Muscle of back (tissue), 13 donors: ENCODE measurements at places on chromosomes 7 and 10. TPM values are rescaled to one million over a fixed set of nuclear protein-coding genes. Genes with fewer than 3 reads are reported as not detected.

DNA sequence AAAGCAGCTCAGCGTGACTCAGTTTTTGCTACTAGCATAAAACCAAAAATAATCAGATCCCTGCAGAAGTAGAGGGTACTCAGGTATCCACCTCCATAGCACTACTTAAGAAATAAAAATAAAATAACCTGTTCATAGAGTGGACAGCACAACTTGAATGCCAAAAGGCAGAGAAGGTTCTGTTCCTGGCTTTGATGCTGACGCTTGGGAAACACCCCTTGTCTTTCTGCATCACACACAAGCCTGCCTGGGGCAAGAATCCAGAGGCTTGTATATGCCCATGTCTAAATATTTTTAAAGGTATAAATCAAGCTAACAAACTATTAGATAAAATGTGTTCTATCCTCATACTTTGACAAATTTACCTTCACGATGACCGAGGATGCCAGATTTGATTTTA lies 207.3 kb downstream of the KIAA1217 start:
- DNase-seq = no peak

DNA sequence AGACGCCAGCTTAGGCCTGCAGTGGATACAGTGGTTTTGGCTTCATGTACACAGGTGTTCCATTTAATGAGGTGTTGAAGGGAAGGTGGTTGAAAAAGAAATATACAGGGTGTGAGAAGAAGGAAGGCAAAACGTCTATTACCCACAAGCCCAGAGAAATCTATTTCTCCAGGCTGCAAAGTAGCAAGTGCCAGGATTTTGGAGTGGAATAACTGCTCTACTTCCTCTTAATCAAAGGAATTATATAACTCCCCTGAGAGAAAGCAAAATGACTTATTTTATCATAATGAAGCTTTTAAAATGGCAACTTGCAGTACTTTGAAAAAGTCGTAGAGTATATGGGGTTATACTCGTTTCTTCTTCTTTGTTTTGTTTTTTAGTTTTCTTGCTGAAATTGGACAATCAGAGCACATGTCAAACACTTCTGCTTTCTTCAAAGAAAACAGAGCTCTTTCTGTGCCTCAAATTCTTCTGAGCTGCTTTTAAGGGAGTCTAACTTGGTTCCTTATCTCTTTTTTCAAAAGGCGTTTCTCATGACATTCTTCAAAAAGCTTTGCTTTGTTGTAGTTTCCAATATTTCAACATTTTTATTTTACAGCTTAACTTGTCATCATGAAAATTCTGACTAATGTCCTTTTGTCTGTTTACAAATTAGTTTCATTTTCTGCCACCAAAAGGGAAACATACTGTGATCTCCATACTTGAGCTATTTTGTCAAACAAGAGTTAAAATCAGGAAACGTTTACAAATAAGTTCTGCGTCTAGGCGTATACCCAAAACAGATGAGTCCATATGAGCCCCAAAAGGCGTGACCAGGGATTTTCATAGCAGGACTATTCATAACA lies 289.7 kb downstream of the FRMD4A start:
- DNase-seq = peak; percentile 76

DNA sequence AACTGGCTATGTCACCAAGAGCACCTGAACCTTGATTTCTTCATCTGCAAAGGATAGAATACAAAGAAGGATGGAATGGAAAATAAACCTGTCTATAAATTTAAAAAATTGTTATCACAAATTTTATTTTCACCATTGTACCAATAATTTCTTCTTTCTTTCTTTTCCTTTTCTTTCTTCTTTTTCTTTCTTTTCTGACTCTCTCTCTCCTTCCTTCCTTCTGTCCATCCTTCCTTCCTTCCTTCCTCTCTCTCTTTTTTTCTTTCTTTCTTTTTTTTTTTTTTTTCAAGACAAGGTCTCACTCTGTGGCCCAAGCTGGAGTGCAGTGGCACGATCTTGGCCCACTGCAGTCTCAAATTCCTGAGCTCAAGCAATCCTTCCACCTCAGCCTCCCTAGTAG lies 36.6 kb upstream of the SORBS1 start:
- no peak for DNase-seq

DNA sequence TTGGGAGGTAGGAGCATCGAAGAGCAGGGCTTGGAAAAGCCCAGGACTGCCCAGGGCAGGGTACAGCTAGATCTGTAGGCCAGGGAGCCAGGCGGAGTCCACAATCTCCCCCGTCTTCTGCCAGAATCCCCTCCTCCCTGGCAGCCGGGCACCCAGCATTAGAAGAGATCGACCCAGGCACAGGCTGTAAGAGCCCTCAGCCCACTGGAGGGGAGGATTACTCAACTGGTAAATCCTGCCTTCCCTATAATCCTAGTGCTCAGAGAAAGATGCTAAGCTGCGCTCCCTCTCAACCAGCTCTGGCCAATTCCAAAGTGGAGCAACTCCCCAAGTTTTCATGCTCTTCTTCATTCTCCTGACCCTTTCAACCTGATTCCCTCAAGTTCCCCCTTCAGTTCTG lies 3.2 kb downstream of the SPOCK2 start:
- no peak for DNase-seq

- DNase-seq = no peak
Measured at GRCh38 chr7:28623105-28623730, 210.9 kb downstream of the CREB5 start.

The SFRP5 gene
- polyA plus RNA-seq = 1.6 TPM

The TSPAN15 gene
- polyA plus RNA-seq = 80.0 TPM

The ARHGEF35 gene
- 2.5 TPM for polyA plus RNA-seq

DNA sequence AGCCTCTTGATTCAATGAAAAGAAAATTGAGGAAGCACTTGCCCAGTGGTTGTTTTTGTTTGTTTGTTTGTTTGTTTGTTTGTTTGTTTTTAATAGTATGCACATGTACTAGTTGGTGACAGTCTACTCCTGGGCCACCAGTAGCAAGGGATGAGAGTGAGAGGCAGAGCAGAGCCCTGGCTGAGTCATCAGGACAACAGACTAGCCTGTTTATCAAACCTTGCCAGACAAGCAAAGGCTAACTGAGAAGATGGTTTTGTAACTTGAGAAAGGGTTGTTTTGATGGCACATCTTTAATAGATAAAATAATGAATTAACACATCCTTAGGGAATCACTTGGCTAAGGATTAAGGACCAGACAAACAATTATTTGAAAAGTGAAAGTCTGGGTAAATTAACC lies 78.1 kb downstream of the INHBA start:
- no peak for DNase-seq
